ENCODE measurements at places on chromosomes 4 and X.

GRCh38 chr4:99047710-99048109 lies 40.9 kb downstream of the ADH5 start:
- DNase-seq, result no peak

DNA sequence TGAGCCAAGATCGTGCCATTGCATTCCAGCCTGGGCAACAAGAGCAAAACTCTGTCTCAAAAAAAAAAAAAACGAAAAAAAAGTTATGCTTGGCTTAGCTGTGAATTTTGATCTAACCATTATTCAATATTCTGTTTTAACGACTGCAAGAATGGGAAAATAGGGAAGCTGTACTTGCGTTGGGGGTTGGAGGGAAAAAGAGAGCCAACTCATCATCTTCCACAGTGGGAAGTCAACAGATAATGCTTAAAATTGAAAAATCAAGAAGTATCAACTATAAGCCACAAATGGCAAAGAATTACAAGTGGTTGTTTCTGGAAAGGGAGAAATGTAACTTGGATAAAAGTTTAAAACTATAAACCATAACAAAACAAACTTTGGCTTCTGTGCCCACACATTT lies 2.9 kb downstream of the TEC start:
- no peak for DNase-seq

GRCh38 chr4:113173126-113173792 lies 123.8 kb downstream of the ANK2 start:
- DNase-seq, result no peak

DNA sequence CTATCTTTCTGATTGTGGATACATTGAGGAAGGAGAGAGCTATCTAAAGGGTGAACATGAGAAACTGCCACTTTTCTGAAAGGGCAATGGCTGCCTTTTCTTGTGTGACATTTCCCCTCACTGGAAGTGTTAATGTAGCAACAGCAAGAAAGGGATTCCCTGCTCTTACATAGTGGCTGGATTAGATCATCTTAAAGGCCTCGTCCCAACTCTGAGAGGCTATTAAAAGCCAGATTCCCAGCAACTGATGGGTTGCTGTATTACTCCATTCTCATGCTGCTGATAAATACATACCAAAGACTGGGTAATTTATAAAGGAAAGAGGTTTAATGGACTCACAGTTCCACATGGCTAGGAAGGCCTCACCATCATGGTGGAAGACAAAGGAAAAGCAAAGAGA lies 33.7 kb upstream of the ADH7 start:
- DNase-seq, result no peak

DNA sequence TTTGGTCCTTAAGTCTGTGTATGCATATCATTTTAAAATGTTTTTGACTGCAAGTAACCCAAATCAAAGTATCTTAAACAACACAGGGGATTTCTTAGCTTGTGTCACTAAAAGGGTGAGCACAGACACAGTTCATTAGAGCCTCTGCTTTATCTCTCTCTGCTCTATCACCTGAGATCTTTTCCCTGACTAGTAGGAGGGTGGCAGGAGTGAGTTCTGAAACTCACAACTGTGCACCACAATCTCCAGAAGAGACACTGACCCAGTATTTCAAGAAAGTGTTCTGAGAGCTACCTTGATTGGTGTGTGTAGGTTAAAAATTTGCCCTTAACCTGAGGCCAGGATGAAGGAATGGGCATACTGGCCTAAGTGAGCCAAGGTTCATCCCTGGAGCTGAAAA lies 24.8 kb downstream of the CCSER1 start:
- no peak for DNase-seq

DNA sequence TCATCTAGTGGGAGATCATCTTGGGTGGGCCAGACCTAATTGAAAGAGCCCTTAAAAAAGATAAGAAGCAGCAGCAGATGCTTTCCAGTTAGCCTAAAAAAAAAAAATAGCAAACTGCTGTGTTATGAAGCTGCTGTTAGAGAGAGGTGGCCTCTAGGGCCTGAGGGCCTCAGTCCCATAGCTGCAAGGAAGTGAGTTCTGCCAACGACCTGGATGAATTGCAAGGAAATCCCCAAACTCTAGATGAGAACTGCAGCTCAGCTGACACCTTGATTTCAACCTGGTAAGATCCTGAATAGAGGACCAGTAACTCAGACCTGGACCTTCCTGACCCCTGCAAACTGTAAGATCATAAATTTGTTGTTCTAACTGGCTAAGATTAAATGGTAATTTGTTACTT lies 275.2 kb downstream of the TENM3 start:
- DNase-seq, result no peak

GRCh38 chr4:60588556-60588955 lies 611.6 kb upstream of the ADGRL3 start:
- no peak for DNase-seq

GRCh38 chr4:20318001-20318908 lies 66.5 kb downstream of the SLIT2 start:
- no peak for DNase-seq

DNA sequence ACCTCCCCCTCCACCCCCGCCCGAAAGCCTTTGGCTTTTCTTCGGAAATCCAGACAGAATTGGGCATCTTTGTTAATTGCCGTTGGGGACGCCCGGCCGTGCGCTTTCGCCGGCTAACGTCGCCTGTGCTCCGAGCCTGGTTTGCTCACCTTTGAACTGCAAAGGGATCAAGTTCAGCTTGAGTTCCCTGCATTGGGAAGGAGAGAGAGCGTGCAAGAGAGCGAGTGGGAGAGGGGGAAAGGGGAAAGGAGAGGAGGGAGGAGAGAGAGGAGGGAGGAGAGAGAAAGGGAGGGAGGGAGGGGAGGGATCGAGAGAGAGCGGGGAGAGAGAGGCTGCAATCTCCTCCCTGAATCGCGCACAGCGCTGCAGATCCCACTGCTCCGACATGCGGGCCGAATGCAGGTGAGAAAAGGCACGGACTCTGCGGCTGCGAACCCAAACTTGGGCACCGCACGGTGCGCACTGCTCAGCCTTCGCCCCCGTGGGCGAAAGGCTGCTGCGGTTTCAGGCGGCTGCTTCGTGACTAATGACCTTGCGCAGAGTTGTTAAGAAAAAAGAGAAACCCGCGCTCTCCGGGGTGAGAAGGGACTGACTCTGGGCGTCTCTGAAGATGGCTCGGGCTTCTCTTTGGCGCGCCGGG lies at the start of gene PCDH7:
Gene PCDH7 (plus strand): TSS at position 349 of the 640 bp plus-strand sequence. CDS start 1,054 bp downstream, outside the sequence.
- DNase-seq, result peak; percentile 55

GRCh38 chrX:107673431-107673830 lies 45.1 kb downstream of the PRPS1 start:
- no peak for DNase-seq

GRCh38 chrX:133527415-133527814 lies 112.1 kb upstream of the GPC4 start:
- no peak for DNase-seq

- DNase-seq, result no peak
Measured at GRCh38 chr4:146490106-146490505, 31.6 kb downstream of the SLC10A7 start.

- no peak for DNase-seq
Measured at GRCh38 chr4:118226311-118227010, 126.3 kb downstream of the PRSS12 start.

DNA sequence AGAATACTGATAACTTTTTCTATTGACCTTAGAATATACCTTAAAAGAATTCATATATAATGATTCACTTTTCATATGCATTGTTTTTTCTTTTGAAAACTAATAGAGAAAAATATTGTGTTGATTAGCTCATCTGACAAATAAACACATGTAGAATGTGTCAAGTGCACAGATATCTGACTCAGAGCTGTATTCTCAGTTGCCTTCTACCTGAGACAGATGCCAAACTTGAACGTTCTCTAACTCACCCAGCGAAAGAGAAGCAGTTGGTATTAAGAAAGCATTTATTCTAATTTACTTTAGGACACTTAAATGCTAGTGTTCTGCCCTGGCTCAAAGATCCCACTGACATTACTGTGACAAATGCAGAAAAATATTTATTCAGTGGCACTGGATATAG lies 28.1 kb downstream of the USP53 start:
- DNase-seq, result no peak

- DNase-seq, result peak; percentile 20
Measured at GRCh38 chr4:45663003-45663402, 460.9 kb downstream of the GABRG1 start.

DNA sequence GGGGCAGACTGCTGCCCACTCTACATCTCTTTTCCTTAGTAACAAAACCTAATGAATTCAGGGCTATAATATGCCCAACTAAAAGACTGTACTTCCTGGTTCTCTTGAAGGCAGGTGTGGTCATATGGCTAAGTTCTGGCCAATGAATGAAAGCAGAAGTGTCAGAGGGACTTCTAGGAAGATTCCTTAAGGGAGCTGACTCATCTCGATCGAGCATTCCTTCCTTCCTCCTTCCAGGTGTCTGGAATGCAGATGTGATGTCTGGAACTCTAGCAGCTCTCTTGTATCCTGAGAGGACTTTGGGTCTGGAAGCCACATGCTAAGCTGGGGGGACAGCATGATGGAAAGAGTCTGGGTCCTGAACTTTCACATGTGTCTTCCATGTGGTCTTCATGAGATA lies 116.2 kb upstream of the STX18 start:
- no peak for DNase-seq

DNA sequence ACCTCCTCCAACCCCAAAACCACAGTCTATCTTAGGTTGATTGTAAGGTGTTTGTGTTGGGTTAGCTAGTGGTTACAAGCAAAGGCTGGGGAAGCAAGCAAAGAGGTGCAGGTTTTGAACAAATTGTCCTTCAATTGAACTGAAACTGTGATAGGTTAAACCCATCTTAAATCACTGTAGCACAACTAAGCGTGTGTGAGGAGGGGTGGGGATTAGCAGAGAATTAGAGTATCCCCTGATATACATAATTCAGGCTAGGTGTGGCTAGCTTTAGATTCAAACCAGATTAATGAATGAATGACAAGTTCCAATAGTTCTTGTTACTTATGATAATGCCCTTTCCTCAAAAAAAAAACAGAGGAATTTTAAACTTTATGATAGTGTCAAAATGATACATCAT lies 191.0 kb upstream of the POF1B start:
- DNase-seq, result no peak

All from dorsolateral prefrontal cortex (tissue), 122 donors.